CD4-positive, alpha-beta T cell (primary cell): ENCODE measurements at places on chromosomes 11 and 22. TPM values are rescaled to one million over a fixed set of nuclear protein-coding genes. Genes with fewer than 3 reads are reported as not detected.

The CHADL gene
- total RNA-seq = 1.7 TPM

The SMIM35 gene
- 0.06 TPM for total RNA-seq

The TESMIN gene
- total RNA-seq = 3.7 TPM

The CD248 gene
- 3.3 TPM for total RNA-seq

- no peak for DNase-seq
Measured at GRCh38 chr22:27952091-27952490, 33.0 kb upstream of the PITPNB start.

- DNase-seq = no peak
Measured at GRCh38 chr22:40534379-40535188, 101.9 kb downstream of the MRTFA start.

- DNase-seq = no peak
Measured at GRCh38 chr11:914747-915501, 4.3 kb upstream of the CHID1 start.

GRCh38 chr11:87740968-87741367 is 434.3 kb downstream of the RAB38 start:
- no peak for DNase-seq

DNA sequence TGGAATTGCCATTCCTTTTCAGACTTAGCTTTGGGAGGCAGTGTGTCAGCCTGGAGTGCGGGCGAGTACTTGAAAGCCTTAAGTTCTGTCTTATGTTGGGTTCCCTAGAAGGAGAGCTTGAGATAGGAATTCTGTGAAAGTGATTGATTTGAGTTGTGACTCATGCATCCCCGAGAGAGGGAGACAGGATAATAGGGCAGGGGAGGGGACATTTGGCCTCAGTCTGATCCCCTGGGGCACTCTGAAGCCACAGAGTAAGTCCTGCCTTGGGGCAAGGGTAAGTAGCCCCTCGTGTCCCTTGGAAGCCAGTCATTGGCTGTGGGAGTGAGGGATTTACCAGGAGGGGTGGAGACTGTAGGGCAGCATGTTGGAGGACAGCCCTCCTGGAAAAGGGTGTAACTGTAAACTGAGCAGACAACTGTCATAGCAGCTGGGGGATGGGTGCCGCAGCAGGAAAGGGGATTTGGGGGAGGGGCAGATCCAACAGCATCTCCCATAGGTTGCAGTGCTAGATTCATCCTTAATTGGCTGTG is 44.0 kb downstream of the KIAA1671 start:
- DNase-seq = no peak

DNA sequence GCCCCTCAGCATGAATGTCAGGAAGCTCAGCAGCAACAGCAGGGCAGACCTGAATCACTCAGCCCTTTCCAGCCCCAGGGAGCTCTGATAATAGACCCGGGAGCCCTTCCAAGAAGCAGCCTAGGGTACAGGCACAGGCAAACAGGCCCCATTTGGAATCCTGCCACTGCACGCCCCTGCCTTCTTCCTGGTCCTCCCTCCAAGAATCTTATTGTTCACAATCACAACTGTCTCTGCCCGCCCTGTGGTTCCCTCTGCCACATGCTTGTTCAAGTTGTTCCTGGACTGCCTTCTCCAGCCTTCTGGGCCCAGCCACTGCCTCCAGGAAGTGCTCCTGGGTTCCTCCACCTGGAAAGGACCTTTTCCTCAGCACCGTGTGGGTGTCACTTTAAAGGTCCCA is 54.6 kb downstream of the LRRC32 start:
- no peak for DNase-seq

DNA sequence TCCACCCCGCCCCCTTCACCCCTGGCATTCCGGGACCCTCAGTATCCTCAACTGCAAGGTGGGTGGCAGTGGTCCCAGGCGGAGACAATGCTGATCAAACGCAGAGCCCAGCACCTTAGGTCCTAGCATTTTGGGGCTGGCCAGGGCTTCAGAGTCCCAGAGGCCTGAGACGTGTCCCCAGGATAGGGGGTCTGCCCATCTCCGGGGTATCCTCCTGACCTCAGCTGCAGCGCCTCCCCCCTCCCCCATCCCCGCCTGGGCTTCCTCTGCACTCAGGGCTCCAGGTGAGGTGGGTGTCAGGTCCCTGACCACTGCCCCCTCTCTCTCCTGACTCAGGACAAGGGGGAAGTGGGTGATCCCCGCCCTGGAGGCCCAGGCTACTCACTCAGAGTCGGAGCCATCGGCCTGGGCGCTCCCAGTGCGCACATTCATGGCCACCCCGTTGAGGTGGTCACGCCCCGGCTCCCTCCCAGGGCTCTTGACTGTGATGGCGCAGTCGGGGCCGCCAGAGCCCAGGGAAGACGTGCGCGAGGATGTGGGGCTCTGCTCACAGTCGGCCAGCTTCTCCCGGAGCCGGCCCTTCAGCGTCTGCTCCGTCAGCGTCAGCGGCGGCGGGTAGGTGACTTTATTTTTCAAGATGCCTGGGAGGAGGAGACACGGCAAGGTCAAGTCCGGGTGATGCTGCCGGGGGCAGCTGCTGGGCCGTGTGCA is 28.3 kb downstream of the TRMU start:
- DNase-seq = no peak

- DNase-seq = no peak
Measured at GRCh38 chr11:2086239-2087040, 52.7 kb downstream of the IGF2 start.

DNA sequence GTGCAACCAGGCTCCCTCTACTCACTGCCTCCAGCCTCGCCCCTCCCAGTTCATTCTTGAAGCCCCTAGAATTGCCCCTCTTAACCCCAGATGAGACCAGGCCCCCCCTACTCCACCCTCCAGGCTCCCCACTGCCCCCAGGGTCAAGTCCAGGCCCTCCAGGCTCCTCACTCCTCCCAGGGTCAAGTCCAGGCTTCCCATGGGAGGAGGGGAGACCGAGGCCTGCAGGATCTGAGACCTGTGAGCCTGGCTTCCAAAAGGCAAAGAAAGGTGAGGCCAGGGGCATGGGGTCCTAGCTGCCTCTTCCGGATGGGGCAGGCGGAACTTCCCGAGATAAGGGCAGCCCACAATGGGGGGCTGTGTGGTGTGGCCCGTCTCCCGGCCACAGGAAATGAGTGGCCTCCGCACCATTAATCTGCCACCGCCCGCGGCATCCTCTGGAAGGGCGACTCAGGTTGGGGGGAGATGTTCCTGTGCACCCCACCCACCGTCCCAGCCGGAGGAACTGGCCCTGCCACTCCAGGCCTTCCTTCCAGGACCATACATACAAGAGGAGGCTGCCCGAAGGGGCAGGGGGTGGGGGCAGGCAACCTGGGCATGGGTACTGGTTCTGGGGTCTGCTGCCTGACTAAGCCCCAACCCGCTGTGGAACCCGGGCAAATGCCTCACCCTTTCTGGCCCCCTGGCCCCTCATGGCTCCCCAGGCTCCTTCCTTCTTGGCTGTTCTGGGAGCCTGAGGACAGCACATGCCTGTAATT is 35.1 kb upstream of the WNT11 start:
- DNase-seq = no peak

DNA sequence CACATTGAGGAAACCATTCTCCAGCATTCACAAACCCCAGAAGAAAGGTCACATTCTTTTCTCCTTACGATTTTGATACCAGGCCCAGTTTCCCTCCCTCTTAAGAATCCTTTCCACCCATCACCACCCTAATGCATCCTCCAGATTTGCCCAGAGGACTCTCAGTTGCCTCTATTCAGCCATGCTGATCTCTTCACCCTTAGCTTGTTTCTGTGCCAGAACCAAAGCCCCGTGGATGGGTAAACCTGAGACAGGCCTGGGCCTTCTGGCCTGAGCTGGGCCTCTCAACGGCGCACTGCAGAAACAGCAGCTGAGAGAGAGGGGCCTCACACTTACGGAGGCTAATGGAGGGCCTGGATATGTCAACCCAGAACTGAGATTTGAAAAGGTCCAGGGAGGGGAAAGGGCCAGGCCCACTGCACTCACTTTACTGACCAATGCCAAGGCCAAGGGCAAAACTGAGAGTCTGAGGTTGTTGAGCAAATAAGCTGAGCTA is 32.2 kb upstream of the OAF start:
- DNase-seq = no peak

GRCh38 chr11:92744929-92745585 is 224.4 kb upstream of the MTNR1B start:
- DNase-seq = no peak

GRCh38 chr11:130189492-130190210 is 30.1 kb downstream of the ST14 start:
- DNase-seq = no peak

- DNase-seq = no peak
Measured at GRCh38 chr11:112797648-112798293, 163.4 kb upstream of the NCAM1 start.
